ENCODE measurements at places on chromosomes 1 and 21.

GRCh38 chr1:228309326-228310067, 97.1 kb downstream of the TRIM11 start:
- DNase-seq, result no peak

DNA sequence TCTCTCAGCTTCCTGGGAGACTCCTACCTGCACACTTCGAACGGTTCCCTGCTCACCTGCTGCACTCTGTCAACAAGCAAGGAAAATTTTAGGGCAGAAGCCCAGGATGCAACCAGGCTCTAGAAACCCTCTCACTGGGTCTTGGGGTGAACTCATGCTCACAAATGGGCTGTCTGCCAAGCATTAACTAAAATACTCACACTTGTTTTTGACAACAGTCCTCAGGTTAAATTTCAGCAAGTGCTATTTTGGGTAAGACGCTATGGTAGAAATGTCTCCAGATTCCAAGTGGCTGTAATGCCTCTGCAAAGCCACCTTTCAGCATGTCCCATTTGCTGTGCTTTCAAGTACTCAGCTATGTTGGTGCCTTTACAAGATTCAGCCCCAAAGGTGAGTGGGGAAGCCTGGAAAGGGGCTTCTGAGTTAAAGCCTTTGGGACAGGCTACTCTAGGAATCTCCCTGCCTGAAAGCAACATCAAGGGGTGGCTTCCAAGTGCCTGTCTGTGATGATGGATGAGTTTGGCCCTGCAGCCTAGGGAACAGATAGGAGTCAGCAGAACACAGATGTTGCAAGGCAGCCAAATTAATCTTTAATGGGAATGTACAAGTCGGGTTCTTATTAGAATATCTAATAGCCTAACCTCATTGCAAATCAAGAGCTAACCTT, 211.9 kb upstream of the SPAG17 start:
- no peak for DNase-seq

DNA sequence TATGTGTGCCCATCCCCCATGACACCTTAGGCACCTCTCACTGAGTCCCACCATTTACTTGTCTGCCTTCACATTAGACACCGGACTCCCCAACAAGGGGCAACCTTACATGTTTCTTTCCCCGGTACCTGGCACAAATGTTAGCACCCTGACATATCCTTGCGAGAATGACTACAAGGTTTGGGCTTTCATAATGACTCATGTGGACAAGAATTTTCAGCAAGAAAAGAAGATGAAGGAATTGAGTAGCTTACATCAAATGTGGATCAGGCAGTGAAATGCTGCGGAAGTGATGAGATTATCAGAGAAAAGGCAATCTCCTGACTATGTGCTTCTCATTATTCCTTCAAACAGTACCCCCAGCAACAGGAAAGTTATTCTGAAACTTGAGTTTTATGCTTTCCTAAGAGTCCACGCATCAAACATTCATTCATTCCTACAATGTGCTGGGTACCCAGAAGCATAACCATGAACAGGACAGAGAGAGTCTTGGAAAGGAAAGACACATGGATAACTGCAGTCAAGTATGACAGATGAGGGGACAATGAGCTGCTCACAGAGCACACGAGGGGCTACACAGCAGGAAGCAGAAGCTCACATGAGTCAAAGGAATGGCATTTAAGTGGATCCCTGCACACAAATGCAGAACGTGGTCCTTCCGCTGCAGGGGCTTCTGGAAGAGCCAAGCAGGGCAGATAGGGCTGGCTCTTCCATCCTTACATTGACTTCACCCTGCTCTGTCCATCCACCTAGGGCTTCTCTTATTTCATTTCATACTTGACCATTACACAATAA, 112.1 kb downstream of the PCNX2 start:
- DNase-seq, result no peak

- DNase-seq, result no peak
Observed at GRCh38 chr1:209607102-209607794, 23.7 kb downstream of the CAMK1G start.

- no peak for DNase-seq
Observed at GRCh38 chr1:22153660-22154437, 11.0 kb upstream of the WNT4 start.

DNA sequence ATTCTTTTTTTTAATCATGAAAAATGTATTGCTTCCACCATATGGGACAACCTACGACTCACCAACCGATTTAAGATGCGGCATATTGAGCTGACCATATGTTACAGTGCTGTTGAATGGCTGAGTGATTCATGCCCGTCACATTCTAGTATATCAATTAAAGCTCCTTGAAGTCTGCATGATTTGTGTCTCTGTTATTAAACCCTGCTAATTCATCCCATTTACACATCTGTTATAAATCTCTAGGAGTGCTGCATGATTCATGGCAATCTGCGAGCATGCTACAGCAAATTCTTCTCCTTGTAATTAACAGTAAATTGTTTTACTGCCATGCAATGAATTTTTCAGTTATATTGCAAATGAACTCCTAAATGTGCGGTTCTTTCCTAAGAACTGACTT, 239.8 kb downstream of the USH2A start:
- DNase-seq, result no peak

GRCh38 chr1:17080085-17080759, 26.4 kb upstream of the SDHB start:
- DNase-seq, result no peak

DNA sequence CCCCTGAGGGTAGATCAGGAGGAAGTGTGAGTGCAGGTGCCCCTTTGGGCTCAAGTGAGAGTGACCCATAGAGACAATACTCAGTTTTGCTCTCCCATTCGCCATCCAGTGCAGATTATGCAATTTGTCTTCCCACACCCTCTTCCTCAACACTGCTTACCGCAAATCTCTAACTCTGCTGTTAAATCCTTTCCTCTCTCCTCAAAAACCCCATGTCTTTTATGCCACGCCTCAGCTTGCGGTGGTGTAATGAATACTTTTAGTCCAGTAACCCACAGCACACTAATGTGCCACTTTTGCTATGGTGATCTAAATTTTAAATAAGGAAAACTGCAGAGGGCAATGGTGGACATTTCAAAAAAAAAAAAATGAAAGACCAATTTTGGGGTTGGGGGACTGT, 57.7 kb downstream of the PRRX1 start:
- no peak for DNase-seq

- DNase-seq, result peak; percentile 86
Observed at GRCh38 chr1:95007687-95008086, 65.1 kb downstream of the ALG14 start.

DNA sequence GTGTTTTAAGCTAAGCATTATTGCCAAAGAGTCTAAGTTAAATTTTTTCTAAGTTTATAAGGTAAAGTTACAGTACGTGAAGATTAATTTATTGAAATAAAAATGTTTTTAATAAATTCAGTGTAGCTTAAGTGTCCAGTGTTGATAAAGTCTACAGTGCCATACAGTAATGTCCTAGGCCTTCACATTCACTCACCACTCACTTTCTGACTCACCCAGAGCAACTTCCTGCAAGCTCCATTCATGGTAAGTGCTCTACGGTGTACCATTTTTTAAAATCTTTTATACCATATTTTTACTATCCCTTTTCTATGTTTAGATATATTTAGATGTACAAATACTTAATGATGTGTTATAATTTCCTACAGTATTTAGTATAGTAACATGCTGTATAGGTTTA, 173.2 kb downstream of the CACNA1E start:
- DNase-seq, result no peak

DNA sequence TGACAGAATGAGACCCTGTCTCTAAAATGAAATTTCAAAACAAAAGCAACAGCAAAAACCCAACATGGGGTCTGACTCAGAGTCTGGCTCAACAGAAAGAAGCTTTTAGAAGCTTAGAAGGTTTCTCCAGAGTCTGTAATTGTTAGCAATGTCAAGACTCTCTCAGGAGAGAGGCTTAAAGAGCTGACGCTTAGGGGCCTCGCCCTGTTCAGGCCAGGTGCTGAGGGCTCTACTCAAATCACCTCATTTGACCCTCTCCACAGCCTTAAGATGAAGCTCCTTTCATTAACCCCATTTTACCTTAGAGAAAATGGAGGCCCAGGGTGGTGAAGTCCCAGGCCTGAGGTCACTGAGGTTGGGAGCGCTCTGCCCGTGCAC, 5.3 kb upstream of the KIF17 start:
- DNase-seq, result no peak

DNA sequence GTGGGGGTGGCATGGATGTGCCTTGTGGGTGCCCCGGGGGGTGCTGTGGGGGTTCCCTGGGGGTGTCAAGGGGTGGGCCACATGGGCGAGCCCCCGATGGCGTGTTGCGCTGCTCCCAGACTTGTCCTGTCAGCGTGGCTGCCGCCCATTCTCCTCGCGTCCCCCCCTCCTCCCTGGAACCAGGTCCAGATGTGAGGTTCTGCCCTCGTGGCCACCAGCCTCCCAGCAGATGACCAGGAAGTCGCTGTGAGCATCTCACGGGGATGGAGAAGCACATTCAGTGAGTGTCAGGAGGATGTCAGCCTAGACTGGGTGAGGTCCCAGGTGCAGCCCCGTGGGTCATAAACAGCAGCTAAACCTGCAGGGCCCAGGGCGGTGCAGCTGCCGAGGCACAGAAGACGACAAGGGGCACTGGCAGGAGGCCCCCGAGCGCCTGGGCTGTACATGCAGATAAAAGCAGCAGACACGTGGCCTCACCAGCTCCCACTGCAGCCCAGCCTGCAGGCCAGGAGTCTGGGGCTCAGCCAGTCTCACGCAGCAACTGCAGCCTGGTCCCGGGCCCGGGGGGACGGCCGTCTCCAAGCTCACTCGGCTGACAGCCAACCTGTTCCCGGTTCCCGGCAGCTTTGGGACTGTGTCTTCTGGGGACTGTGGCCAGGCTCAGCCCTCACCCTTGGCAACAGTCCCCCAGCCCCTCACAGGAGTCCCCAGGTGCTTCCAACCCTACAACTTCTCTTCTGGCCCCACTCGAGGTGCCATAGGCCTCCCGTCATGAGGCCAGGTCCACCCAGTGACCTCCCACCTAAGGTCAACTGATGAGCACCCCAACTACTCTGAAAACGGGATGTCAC, 17.5 kb upstream of the COL6A2 start:
- no peak for DNase-seq

DNA sequence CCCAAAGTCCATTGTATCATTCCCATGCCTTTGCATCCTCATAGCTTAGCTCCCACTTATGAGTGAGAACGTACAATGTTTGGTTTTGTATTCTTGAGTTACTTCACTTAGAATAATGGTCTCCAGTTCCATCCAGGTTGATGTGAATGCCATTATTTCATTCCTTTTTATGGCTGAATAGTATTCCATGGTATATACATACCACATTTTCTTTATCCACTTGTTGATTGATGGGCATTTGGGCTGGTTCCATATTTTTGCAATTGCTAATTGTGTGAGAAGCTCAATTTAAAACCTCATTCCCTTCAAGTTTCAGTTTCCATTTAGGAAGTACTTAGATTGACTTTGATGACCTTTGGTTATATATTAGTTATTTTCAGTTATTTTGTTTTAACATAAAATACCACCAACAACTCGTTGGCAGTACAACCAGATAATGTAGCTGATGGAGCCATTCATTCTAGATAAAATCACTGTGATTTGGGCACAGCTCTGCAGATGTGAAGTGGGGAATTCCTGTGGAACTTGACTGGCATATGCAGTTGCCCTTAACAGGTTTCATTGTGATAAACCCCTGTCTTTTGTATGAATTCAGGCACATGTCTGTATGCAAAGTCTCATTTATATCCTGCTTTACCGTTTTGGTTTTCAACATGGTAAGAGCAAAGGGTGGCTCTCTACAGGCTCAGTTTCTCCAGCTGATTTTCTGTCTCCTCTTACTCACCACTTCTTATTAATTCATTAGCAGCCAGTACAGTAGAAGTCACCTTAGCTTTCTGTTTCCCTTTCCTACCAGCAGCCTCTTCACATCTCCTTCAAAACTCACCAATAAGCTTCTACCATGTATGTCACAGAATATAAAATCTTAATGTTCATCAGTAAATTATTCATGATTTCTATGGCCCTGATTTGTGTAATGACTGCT, 170.9 kb downstream of the C1orf21 start:
- DNase-seq, result no peak

- no peak for DNase-seq
Observed at GRCh38 chr21:44461464-44462001, 6.2 kb downstream of the LRRC3 start.

DNA sequence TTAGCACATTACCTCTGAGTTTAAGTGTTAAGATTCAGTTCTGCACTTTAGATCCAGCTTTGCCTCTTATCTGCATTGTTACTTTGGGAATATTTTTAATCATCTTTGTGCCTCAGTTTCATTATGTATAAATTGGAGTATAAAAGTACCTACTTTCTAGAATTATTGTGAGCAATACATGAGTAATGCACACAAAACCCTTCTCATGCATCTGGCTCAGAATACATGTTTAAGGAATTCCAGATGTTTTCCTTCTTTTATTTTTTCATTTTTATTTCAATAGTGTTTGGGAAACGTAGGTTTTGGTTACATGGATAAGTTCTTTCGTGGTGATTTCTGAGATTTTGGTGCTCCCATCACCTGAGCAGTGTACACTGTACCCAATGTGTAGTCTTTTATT, 14.2 kb downstream of the C8A start:
- DNase-seq, result no peak

DNA sequence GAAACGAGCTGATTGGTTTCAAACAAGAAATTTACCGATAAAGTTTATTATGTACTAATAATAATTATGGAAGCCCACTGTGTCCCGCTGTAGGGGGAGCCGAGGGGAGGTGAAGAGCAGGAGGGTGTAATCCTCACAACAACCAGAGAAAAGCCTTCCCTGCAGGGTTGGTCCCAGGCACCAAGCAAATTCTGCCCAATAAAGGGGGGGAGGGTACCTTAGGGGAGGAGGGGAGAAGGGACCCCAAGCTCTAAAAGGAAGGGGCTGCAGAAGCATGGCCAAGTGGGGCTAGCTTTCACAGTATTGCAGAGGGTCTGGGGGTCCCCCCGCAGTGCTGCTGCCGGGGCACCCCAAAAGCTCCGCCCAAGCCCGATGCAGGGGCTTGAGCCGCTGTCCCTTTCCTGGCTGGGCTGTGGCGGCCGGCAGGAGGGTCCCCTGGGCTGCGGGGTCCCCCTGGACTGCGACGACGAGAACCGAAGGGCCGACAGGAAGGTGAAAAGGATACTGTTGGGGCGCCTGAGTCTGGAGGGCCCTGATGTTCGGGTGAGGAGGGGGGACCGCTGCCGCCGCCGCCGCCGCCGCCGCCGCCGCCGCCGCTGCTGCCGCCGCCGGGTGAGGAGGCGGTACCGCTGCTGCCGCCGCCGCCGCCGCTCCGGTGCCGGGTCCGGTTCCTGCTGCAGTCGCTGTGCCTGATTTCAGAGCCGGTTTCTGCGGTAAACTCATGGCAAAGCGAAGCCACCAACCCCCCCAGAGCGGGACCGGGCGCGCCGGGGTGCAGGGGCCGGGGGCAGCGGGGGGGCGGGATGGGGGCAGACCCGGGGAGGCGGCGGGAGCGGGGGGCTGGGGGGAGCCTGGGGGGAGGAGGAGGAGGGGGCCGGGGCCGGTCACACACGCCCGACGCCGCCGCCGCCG, 771 bp downstream of the EIF4G3 start:
- DNase-seq, result no peak

- no peak for DNase-seq
Observed at GRCh38 chr1:152309955-152310354, 15.1 kb downstream of the FLG start.

GRCh38 chr1:87757676-87758075, 429.0 kb downstream of the LMO4 start:
- no peak for DNase-seq

- DNase-seq, result no peak
Observed at GRCh38 chr1:203223012-203223775, 6.3 kb downstream of the CHIT1 start.

Measured in LNCaP clone FGC (cell line).